ENCODE measurements at places on chromosomes 5 and 9.
A peak's percentile ranks its signal among the peaks of the same experiment; 100 is the strongest.

DNA sequence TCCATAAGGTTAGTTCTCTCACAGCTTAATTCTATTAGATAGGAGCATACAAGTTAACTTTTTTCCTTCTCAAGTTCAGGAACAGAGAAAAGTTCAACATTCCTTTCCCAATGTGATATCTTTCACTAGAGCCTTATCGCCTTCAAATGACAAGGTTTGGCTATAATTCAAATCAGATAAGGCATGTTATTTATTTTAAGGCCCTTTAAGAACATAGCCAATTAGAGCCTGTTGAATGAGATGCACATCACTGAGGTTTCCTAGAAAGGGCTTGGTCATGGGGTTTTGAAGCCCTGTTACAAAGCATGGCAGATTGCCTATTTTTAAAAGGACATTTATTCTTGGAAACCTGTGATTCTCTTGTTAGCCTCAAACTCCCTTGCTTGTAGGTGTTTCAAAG is 123.4 kb downstream of the BASP1 start:
- no peak for DNase-seq

DNA sequence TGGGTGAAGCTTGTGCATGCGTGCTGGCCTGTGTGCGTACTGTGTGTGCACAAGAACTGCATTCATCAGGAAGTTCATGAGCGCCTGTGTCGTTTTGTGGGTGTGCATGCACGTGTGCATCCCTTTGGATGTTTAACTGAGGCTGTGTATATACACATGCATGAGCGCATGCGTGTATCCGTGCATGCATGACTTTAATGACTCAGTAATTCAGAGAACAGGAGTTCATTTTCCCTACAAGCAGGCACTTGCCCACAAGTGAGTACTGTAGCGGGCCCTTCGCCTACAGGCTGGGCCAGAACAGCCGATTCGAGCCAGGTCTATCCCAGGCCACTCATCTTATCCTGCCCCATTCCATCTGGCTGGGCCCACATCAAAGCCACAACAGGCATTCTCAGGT is 29.8 kb downstream of the CORO2A start:
- no peak for DNase-seq

- DNase-seq = no peak
These were observed 157.2 kb downstream of the CDH10 start for GRCh38 chr5:24487368-24488229.

GRCh38 chr9:32404856-32405255 is 20.4 kb downstream of the ACO1 start:
- DNase-seq = no peak

DNA sequence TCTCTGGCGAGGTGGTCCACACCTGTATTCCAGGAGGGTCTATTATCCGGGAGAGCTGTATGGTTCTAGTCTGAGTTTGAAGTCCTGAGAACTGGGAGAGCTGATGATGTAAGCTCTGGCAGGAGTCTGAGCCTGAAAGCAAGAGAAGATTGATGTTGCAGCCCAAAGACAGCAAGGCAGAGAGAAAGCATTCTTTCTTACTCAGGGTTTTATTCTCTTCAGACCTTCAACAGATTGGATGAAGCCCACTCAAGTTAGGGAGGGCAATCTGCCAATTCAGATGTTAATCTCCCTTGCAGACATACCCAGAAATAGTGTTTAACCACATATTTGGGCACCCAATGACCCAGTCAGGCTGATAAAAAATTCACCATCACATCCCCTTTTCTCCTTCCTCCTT is 159.1 kb downstream of the CCDC171 start:
- DNase-seq = no peak

GRCh38 chr9:124558777-124559470 is 51.7 kb upstream of the NR5A1 start:
- DNase-seq = no peak

GRCh38 chr9:133396952-133397351 is 20.8 kb downstream of the STKLD1 start:
- no peak for DNase-seq

DNA sequence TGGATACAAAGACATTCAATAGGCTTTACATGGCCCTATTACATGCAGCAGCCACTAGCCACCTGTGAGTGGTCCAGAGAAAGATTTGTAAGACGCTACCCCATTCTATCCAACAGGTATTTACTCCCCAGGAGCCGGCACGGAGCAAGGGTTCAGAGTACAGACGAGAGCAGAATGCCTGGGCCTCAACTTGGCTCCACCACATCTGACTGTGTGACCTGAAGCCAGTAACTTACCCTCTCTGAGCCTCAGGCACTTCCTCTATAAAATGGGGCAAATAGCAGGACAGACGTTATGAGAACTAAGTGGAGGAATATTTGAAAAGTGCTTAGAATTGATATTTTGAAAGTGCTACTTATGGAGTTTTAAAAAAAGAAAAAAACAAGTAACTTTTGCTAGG is 100.0 kb downstream of the TLE1 start:
- DNase-seq = no peak

DNA sequence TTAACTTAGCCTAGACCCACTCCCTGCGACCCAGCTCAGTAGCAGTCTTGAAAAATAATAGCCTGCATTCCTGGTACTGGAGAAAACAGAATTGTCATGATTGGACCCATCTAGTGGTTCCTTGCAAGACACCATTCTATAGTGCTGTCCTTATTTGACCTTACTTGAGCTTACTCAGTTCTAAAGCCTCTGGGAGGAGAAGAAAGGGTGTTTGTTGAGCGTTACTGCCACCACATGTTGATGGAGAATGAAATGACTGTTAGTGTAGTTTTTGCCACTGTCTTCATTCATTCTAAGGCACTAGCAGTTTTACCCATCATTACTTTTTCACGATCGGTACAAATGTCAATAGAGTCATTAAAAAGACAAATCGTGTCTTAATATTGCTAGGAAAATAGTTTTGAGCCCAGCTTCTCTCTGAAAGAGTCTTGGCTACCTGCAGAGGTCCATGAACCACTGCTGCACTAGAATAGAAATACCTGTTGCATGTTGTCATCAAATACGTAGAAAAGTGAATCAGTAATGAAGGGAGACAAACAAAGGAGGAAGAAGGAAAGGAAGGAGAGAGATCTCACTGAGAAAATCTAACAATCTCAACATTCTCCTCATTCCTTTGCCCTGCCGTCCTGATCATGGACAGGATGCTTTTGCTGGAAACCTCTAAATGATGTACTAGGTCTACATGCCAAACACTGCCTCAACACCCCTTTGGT is 96.0 kb downstream of the LIX1 start:
- no peak for DNase-seq

GRCh38 chr5:156758011-156758791 is 91.9 kb upstream of the PPP1R2B start:
- DNase-seq = no peak

DNA sequence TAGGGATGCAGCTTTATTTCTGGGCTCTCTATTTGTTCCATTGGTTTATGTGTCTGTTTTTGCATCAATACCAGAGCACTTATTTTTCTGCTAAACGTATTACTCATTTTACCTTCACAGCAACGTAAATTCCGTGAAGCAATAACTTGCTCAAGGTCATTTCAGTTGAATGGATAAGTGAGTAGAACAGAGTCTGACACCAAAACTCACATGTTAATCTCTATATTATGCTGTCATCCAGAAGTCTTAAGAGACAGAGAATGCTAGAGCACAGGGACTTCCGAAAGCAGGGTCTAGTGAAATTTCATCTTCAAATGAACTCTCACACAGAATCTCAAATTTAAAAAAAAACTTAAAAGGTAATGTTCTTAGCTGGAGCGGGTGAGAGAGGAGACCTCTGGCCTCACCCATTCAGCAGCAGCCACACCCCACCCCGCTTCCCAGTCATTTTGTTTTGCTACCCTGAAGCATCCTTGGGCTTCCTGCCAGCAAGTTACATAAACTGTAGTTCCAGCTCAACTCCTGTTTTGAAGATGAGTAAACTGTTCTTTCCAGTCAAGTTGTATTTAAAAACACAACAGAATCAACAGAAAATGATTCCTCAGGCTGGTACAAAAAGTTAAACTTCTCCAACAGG is 69.3 kb downstream of the TRIM36 start:
- DNase-seq = no peak

DNA sequence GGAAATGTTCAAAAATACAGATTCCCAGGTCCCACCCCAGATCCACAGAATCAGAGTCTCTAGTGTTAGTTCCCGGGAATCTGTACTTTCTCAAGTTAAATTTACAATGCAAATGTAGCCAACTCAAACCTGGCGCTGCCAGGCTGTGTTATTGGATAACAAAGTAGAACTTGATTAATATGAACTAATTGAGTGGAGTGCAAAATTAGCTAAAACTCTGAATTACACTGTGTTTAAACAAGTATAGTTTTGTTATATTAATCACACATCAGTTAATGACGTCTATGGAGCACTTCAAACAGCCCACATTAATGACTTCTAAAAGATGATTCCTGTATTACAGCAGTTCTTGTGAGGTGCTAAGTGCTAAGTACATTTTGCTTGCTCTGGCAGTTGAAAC is 32.4 kb upstream of the CYFIP2 start:
- peak; percentile 71 for DNase-seq

GRCh38 chr5:132086277-132086794 is 12.7 kb downstream of the CSF2 start:
- no peak for DNase-seq

DNA sequence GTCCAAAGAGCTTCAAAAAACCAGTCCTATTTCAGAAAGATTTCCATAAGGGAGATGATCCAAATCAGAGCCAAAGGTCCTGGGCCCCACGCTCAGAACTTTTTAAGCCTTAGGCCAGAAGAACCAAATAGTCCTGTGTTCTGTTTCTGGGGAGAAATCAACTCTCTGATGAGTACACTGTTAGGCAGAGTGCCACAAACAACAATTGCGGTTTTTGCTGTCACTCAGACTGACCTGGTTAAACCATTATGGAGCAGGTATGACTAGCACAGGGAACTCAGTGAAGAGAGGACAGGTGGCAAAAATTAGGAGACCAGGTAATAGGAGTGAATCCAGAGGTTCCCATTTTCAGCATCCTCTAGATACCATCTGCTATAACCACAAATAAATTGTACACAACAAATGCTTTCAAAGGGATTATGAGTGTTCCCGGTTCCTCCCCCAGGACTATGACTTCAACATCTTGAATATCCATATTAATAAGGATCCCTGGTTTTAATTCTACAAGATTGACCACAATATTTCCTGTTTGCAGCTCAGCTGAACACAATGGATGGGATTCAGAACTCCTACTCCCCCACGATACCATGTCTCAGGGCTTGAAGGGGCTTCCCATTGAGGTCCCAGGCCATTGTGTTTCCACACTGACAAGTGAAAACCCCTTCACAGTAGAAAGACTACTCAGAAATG is 52.1 kb upstream of the FREM1 start:
- no peak for DNase-seq

- DNase-seq = no peak
These were observed 127.3 kb upstream of the BOD1 start for GRCh38 chr5:173743641-173744343.

- DNase-seq = no peak
These were observed at the start of gene SLCO6A1 for GRCh38 chr5:102498271-102499034. Gene SLCO6A1 (minus strand): TSS chr5:102499001. CDS start chr5:102498844, 157 bp downstream.

DNA sequence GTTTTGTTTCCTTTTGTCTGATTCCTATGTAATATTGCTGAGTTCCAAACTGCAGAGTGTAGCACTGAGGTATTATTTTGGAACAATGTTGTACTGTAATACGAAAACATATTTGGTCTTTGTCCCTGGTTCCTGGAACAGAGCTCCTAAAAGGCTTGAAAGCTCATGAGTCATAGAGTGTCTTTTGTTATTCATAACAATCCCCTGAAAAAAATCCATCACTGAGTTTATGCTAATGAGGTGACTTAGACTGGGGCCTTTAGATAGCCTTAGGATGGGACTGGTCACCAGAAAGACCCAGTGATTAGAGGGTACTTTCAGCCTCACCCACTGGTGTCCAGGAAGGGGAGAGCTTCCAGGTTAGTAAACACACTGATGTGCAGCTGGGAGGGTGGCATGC is 132.7 kb upstream of the POU5F2 start:
- DNase-seq = no peak

DNA sequence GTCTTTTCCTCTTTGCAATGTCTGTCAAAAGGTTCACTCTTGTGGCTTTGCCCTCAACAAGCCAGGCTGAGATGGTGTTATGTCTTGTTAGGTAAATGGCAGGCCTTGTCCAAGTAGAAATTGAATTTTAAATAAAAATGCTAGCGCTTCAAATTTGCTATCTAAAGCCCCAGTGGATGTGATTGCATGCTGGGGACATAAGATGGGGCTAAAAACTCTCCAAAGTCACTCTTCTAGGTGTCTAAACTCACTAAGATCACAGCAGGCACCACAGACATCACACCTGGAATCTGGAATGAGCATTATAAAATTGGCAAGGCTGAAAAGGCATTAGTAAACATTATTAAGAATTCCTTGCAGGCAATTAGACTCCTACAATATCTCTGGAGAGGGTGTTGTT is 262.7 kb upstream of the CLINT1 start:
- DNase-seq = no peak

- peak; percentile 23 for DNase-seq
These were observed 36.6 kb downstream of the CTNNA1 start for GRCh38 chr5:138789771-138790242.

- no peak for DNase-seq
These were observed 18.6 kb downstream of the RGMB start for GRCh38 chr5:98791898-98792580.

GRCh38 chr5:92222449-92222848 is 839.3 kb upstream of the ARRDC3 start:
- DNase-seq = no peak

GRCh38 chr5:58582019-58582802 is 664 bp upstream of the RAB3C start:
- DNase-seq = no peak

GRCh38 chr5:34996261-34996660 is 51.5 kb downstream of the AGXT2 start:
- no peak for DNase-seq

GRCh38 chr5:1919750-1920149 is 37.0 kb upstream of the IRX4 start:
- no peak for DNase-seq

- no peak for DNase-seq
These were observed 123.8 kb downstream of the TMEM174 start for GRCh38 chr5:73296772-73297171.

DNA sequence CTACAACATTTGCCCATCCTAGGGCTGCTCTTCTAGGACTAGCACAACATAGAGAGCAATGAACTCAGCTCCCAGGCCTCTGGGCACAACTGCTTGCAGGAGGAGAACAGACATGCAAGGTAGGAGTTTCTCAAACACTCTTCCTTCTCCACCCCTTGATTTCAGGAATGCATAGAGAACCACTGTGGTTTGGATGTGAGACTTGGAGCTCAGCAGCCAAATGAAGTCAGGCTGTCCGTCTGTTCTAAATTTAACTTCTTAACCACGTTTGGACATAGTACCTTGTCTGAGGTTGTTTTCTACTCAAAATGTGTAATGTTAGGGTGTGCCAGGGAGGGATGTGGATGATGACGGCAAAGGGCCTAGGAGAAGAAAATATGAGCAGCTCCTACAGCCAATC is 515.1 kb upstream of the TNC start:
- DNase-seq = no peak

- no peak for DNase-seq
These were observed 289.7 kb upstream of the IRX4 start for GRCh38 chr5:2172471-2172870.

DNA sequence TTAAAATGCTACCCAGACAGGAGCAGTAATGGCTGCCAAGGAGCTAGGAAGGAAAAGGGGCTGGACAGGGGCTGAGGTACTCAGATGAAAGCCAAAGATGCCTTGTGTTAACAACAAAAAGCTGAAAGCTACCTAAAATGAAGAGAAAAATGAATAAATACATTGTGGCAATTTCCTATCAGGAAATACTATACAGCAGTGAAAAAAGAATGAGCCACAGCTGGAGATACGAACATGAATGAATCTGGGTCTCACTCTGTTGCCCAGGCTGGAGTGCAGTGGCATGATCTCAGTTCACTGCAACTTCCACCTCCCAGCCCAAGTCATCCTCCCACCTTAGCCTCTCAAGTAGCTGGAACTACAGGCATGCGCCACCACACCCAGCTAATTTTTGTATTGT is 6.3 kb downstream of the TNIP1 start:
- no peak for DNase-seq
